Posterior cingulate gyrus (tissue), 11 donors: ENCODE measurements at places on chromosomes 11 and 22.

DNA sequence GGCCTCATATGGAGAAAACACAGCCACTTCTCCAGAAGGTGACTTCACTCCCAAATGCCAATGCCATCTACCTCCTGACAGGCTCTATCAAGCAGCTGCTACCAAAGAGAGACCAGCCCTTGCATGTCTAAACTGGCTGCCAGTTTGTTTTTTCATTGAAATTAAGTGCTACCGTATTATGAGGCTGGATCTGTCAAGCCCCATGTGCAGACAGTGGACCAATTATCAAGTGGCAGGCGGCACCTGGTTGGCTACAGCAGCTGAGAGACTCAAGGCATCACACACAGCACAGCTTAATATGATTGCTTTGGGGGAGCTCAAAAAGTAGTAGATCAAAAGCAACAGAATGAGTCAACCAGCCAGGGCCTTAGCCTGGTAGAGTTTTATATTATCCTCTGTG is 1293.0 kb upstream of the TENM4 start:
- DNase-seq, result no peak

DNA sequence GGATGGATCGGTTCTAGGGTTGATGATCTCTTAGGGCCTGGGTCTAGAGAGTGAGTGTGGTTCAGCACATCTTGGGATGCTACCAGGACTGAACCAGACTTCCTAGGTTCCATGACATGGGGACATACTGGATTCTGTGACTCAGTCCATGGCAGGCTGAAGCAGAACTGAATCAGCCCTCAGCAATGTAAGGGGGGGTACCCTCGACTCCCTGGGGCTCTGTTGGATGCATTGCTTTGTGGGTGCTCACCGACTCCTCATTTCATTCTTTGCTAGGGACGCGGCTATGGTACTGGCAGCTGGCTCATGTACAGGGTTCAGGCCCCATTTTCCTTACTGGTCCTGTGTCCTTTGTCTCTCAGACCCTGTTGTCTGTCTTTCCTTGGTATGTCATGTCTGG is 733 bp upstream of the GRAMD1B start:
- DNase-seq, result no peak

GRCh38 chr11:24642648-24643047 is 145.8 kb downstream of the LUZP2 start:
- no peak for DNase-seq

DNA sequence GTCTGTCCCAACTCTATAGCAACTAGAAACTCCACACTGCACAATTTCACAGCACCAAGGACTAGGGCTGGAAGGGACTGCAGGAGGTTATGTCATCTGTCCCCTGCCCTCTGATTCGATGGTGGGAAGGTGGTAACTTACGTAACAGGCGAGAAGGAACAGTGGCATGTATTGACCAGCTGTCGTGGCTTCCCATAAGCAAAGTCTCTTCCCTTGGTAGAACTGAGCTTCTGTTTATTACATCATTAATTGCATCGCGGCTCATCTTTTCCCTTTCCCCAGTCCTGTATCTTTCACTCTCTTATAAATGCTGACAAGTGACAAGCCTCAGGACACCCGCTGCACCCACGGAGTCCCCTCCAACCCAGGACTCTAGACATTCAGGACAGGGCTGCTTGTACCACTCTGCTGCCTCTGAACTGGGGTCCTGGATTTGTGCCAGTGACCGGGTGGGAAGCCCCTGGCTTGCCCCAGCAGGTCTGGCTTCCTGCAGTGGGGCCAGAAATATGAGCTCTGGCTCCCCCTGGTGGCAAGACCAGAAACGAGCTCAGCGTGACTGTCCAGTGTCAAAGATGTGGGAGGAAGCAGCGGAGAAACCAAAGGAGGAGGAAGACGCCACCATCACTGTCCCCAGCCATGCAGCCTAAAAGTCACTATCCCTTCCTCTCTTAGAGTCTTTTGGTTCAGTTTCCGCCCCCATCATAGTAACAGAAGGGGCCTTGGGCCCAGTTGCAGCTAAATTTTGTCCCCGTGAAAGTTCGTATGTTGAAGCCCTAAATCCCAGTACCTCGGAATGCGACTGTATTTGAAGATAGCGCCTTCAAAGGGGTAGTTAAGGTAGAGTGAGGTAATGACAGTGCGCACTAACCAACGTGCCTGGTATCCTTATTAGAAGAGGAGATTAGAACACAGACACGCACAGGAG is 84.5 kb downstream of the ISX start:
- peak; percentile 64 for DNase-seq

DNA sequence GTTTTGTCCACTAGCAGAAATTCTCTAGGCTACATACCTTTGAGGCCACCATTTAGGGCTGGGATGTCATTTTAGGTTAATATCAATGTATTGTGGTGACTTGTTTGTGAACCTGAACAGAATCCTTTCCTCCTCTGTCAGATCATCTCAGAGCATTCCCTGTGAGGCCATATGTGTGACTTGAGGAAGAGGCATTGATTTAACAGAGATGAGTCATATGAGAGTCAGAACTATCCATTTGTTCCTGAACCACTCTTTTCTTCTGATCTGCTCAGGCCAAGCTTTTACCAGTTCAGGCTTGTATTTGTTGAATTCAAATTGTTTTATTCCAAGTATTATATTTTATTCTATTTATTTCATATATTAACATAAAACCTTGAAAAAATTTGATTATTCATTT is 6.9 kb upstream of the OR4C6 start:
- DNase-seq, result no peak

DNA sequence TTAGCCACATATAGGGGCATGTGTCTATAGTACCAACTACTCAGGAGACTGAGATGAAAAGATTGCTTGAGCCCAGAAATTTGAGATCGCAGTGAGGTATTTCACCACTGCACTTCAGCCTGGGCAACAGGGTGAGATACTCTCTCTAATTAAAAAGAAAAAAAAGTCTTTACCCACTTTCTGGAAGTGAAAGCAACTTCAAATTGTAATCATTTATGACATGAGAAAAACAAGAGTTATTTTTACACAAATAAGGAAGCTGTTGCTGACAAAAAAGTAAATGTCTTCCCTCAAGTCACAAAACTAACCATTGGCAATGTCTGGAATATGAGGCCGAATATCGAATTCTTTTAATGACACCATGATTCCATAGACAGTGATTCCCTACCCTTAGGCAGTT is 71.4 kb downstream of the GLYATL1 start:
- no peak for DNase-seq

DNA sequence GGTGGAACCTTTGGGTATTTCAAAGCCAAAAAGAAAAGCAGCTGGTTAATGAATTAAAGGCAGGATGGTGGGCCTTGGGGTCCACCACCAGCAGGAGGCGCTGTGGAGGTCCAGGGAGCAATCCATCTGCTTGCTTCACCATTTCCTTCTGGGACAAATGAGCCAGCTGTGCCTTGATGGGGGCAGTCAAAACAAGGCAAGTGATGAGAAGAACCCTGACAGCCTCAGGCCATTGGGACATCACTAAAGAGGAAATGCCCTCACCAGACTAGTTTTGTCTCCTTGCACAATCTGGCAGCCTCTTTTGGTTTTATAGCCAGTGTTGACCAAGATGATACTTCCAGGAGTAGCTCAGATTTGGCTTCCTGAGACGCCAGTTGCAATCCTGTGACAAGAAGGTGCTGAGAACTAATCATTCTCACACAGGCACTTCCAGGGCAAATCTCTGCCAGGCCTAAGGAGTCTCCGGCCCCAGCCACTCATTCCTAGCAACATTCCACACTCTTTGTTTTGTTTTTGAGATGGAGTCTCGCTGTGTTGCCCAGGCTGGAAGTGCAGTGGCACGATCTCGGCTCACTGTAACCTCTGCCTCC is 38.2 kb upstream of the WEE1 start:
- no peak for DNase-seq

DNA sequence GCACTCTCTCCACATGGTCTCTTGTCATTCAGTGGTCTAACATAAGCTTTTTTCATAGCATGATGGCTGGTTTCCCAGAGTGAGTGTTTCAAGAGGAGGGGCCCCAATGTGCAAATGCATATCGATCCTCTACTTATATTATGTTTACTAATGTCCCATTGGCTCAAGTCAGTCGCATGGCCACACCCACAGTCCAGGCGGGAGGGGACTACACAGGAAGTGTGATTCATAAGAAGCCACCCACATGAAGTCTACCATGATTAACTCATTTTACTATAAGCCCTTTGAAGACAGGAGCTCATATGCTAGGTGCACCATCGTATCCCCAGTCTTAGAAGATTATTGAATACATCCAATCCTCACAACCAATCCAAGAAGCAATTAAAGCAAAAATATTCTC is 89.5 kb upstream of the ISX start:
- no peak for DNase-seq

- no peak for DNase-seq
Measured at GRCh38 chr11:109223451-109223850, 198.5 kb upstream of the C11orf87 start.

GRCh38 chr11:103581760-103582159 is 454.7 kb upstream of the DDI1 start:
- DNase-seq, result no peak

DNA sequence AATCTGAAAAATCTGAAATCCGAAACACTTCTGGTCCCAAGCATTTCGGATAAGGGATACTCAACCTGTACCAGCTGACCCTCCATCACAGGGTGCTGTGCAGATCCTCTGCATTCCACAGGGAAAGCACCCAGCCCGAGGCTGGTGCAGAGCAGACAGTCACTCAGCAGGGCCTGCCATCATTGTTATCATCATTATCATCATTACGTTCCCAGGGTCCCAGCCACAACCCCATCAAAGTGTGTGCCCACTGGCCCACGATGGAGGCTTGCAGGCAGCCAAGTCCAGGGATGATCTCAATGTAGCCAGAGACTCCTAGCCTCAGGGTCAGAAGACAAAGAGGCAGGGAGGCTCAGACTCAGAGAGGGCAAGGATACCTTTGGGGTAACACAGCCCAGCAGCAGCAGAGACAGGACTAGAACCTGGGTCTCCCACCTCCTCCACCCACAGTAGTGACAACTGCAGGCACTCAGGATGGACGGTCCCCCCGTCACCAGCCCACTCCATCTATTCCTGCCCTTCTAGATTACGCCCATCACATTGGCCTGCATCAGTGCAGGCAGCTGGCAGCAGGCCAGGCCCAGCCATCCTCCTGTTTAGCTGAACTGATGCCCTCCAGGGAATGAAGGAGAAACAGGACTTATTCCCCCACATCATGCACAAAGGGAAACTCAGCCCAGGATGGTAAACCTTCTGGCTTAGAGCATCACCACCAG is 10.3 kb downstream of the GAL3ST1 start:
- DNase-seq, result no peak

DNA sequence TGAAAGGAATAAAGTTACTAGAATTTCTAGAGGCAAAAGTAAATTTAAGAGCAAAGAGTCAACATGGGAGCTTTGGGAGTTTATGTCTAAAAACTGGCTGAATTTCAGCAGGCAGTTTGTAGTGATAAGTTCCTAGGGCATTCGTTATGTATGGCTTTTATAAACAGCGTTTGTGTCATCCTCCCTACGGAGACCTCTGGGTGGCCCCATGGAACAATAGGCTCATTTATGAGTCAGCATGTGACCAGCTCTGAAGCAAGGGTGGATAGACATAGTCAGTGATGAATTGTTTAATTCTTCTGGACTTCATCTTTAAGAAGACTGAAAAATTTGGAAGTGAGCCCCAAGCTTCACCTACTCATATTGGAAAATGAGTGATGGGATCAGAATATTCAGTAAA is 37.1 kb downstream of the SVIP start:
- no peak for DNase-seq
